ENCODE measurements at places on chromosomes 12 and 14. TPM values are rescaled to one million over a fixed set of nuclear protein-coding genes. Genes with fewer than 3 reads are reported as not detected.
A peak's percentile ranks its signal among the peaks of the same experiment; 100 is the strongest.

- no peak for DNase-seq
- no peaks in the 10 kb centered on the region for H3K4me1 ChIP-seq
- no peaks in the 10 kb centered on the region for H3K36me3 ChIP-seq
- H3K27me3 ChIP-seq, result no peaks in the 10 kb centered on the region
Observed at GRCh38 chr14:93073910-93074769, 41.6 kb downstream of the ITPK1 start.

GRCh38 chr12:131607658-131608447, 103.0 kb upstream of the SFSWAP start:
- no peaks in the 10 kb centered on the region for H3K27me3 ChIP-seq
- H3K27ac ChIP-seq, result no peak overlapping the region
- DNase-seq, result no peak
- H3K4me1 ChIP-seq, result peaks cover 2% of the 10 kb centered on the region
- H3K4me3 ChIP-seq, result no peak overlapping the region

GRCh38 chr14:99187858-99188257, 84.1 kb downstream of the BCL11B start:
- H3K27ac ChIP-seq, result no peak overlapping the region
- no peaks in the 10 kb centered on the region for H3K36me3 ChIP-seq
- DNase-seq, result no peak
- H3K4me3 ChIP-seq, result no peak overlapping the region
- H3K27me3 ChIP-seq, result no peaks in the 10 kb centered on the region

- H3K36me3 ChIP-seq, result no peaks in the 10 kb centered on the region
- H3K4me1 ChIP-seq, result peaks cover 2% of the 10 kb centered on the region
- H3K27ac ChIP-seq, result no peak overlapping the region
Observed at GRCh38 chr12:75876832-75877762, 154.5 kb downstream of the PHLDA1 start.

GRCh38 chr14:106605548-106606448, 1079.4 kb downstream of the TMEM121 start:
- no peak overlapping the region for H3K4me3 ChIP-seq
- DNase-seq, result no peak
- no peak overlapping the region for H3K27ac ChIP-seq
- H3K36me3 ChIP-seq, result no peaks in the 10 kb centered on the region
- no peaks in the 10 kb centered on the region for H3K27me3 ChIP-seq

DNA sequence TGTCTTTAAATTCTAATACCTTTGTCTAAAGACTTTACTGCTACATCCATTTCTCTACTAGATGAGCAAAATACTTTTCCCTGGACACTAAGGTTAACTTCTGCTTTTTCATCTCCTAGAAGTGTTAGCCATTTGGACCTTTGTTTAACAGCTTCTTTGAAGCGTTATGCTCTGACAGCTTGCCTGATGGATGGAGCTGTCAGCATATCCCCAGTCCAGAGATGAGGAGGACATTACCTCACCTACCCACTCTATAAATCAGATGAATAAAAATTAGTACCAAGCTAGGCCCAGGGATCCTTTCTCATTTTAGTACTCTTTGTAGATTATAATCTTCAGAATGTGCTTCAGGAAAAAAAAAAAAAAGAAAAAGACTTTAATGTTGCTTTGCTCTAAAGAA, 222.7 kb downstream of the PELI2 start:
- DNase-seq, result no peak
- H3K4me3 ChIP-seq, result no peak overlapping the region
- no peaks in the 10 kb centered on the region for H3K36me3 ChIP-seq
- no peak overlapping the region for H3K27ac ChIP-seq
- no peaks in the 10 kb centered on the region for H3K27me3 ChIP-seq

DNA sequence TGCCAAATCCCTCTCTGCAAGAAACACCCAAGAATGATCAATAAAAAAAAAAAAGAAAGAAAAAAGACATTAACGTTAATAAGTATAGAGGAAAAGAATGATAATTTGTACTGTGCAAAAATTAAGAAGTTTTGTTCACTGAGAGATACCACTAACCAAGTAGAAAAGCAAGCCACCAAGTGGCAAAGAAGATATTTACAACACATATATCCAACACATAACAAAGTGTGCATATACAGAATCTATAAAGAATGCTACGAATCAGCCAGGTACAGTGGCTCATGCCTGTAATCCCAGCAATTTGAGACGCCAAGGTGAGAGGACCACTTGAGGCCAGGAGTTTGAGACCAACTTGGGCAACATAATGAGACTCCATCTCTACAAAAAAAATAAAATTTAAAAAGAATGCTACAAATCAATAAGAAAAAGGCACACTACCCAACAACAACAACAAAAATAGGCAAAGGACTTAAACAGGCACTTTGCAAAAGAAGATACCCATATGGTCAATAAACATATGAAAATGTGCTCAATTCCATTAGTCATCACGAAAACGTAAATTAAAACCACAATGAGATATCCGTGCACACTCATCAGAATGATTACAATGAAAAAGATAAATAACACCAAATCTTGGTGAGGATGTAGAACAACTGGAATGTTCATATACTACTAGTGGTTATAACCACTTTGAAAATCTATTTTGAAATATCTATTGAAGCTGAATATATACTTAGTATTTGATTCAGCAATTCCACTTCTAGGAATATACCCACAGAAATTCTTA, 19.8 kb downstream of the GALNT4 start:
- H3K27ac ChIP-seq, result no peak overlapping the region
- DNase-seq, result no peak
- no peaks in the 10 kb centered on the region for H3K27me3 ChIP-seq
- H3K4me3 ChIP-seq, result no peak overlapping the region

DNA sequence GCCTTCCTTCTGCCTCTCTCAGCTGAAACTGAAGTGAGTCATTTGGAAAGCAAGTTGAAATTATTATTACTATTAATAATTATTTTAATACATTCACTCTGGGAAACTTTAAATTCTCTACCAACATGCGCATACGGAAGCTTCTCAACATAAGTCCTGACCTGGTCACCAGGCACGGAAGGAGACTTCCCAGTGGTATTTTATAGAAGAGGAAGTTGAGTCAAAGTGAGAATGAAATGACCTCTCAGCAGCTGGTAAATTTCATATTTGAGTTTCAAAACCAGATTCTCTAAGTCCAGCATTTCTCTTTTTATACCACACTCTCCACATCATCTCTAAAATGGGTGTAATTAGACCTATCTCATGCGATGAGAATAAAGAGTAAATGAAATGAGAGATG, 747.4 kb downstream of the VRK1 start:
- H3K4me1 ChIP-seq, result no peaks in the 10 kb centered on the region
- no peaks in the 10 kb centered on the region for H3K36me3 ChIP-seq
- DNase-seq, result no peak
- no peaks in the 10 kb centered on the region for H3K27me3 ChIP-seq

DNA sequence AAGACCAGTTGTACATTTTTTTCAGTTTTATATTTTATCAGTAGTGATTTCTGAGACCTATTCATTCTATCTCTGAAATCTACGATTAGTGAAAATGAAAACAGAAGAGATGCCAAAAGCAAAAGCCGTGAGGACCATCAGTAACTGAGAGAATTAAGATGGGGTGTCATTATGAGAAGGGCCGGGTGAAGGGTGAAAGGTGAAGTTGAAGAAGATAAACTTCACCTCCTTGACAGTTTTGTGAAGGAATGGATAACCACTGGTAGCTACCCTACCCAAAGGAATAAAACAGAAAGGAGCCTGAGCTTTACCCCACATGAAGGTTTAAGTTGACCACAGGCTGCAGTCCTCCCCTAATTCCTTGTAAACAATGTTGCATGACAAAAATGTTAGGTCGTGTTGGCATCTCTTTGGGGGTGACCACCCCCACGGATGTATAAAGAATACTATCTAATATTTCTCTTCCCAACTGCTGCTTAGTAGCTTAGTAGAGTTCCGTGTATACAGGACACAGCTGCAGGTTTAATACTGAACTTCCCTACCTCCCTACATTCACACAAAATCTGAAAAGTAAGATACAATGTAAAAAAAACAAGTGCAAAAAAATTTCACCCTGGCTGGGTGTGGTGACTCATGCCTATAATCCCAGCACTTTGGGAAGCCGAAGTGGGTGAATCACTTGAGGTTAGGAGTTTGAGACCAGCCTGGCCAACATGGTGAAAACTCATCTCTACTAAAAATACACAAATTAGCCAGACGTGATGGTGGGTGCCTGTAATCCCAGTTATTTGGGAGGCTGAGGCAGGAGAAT, 23.9 kb downstream of the GPR19 start:
- H3K27me3 ChIP-seq, result no peaks in the 10 kb centered on the region
- H3K4me3 ChIP-seq, result no peak overlapping the region
- H3K36me3 ChIP-seq, result no peaks in the 10 kb centered on the region
- no peak overlapping the region for H3K27ac ChIP-seq

GRCh38 chr12:4434301-4434700, 11.3 kb downstream of the FGF6 start:
- no peak for DNase-seq
- no peaks in the 10 kb centered on the region for H3K27me3 ChIP-seq
- H3K27ac ChIP-seq, result no peak overlapping the region
- no peak overlapping the region for H3K4me3 ChIP-seq
- no peaks in the 10 kb centered on the region for H3K4me1 ChIP-seq
- no peaks in the 10 kb centered on the region for H3K36me3 ChIP-seq

DNA sequence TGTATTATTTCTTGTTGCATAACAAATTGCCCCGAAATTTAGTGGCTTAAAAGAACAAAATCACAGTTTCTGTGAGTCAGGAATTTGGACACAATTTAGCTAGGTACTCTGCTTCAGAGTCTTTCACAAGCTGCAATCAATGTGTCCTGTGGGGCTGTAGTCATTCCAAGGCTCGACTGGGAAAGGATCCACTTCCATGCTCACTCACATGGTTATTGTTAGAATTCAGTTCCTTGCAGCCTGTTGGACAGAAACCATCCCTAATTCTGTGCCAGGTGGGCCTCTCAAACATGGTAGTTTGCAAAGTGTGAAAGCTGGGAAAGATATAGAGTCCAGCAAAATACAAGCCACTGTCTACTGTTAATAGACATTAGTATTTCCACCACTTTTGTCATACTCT, 59.7 kb upstream of the ARID2 start:
- no peak overlapping the region for H3K4me3 ChIP-seq
- no peak for DNase-seq
- no peaks in the 10 kb centered on the region for H3K36me3 ChIP-seq
- H3K27me3 ChIP-seq, result no peaks in the 10 kb centered on the region
- H3K4me1 ChIP-seq, result no peaks in the 10 kb centered on the region
- no peak overlapping the region for H3K27ac ChIP-seq

DNA sequence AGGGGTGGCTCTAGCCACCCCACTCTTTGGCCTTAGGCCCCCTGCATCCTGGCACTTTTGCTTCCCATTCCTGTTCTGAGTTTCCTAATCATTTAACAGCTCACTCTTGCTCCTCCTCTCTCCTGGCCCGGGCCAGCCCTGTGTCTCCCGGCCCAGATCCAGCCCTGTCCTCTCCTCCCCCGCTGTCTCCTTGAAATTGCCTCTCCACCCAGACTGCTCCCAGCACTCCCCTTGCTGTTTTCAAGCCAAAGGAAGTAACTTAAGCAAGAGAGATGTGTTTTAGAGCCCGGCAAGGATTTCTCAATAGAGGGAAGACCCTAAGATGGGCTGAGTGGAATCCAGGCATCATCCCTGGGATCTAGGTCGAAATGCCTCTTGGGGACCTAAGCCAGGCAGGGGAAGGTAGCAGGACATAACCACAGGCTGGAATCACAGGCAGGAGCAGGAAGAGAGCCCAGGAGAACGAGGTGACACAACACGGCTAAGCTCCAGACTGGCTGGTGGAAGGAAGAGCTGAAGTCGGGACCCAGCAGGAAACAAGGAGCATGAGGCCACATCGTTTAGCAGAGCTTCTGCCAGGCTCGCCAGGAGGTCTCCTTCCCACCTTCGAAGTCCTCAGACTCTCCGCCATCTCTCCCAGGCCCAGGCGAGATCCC, 2.0 kb upstream of the LRP1-AS start:
- H3K27ac ChIP-seq, result peak overlapping the region; percentile 72
- H3K27me3 ChIP-seq, result no peaks in the 10 kb centered on the region

- H3K36me3 ChIP-seq, result no peaks in the 10 kb centered on the region
- no peak overlapping the region for H3K27ac ChIP-seq
- peaks cover 3% of the 10 kb centered on the region for H3K4me1 ChIP-seq
- H3K4me3 ChIP-seq, result no peak overlapping the region
Observed at GRCh38 chr12:67315661-67316060, 46.5 kb downstream of the CAND1 start.

- no peak overlapping the region for H3K4me3 ChIP-seq
- DNase-seq, result no peak
- H3K36me3 ChIP-seq, result no peaks in the 10 kb centered on the region
Observed at GRCh38 chr14:105589161-105589925, 63.0 kb downstream of the TMEM121 start.

DNA sequence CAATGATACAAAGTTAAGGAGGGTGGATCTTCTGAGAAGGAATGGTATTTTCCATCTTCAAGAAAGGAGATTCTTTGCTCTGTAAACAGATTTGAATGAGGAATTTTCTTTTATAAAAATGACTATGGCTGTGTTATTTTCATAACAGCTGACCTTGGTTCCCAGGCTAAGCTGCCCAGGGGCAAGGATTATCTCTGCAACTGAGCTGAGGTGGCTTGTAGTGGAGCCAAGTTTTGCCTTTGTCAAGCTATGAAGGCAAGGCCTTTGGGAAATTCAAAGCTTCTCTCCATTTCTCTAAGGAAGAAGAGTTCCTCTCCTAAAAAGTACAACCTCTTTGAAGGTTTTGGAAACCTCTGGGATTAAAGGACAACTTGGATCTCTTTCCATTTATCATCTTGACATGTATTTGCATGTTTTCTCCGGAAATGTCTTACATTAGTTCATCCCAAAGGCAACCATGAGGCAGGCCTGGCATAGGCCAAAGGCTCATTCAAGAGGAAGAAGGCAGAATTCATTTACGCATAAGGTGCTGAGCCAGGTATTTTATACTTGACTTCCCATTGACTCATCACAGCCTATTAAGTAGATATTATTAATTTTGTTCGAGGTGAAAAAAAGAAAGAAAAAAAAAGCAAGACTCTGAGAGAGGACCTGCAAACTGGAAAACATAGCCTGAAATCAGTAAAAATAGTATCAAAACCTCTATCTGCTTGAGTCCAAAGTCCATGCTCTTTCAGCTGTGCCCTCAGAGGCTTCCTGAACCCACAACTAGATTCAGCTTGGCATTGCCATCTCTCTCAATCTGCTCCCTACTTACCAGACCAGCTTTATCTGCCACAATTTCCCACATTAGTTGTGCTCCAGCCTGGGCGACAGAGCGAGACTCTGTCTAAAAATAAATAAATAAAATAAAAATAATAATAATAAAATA, 24.0 kb upstream of the CKAP4 start:
- no peak for DNase-seq
- no peak overlapping the region for H3K27ac ChIP-seq
- H3K27me3 ChIP-seq, result no peaks in the 10 kb centered on the region
- no peak overlapping the region for H3K4me3 ChIP-seq
- no peaks in the 10 kb centered on the region for H3K36me3 ChIP-seq

CD163 gene
- 56.3 TPM for total RNA-seq

TFCP2 gene
- 22.7 TPM for total RNA-seq

SLC10A1 gene
- total RNA-seq, result not detected

JAG2 gene
- 10.2 TPM for total RNA-seq

SMIM41 gene
- total RNA-seq, result 4.0 TPM

EIF2S3B gene
- 0.81 TPM for total RNA-seq
